Frontal cortex (tissue), 4 donors: ENCODE measurements at places on chromosomes 7 and 10.

- no peak for DNase-seq
Observed at GRCh38 chr7:130374507-130374906, 5.8 kb upstream of the CPA1 start.

GRCh38 chr10:103899312-103899711 lies 18.7 kb downstream of the STN1 start:
- DNase-seq, result no peak

DNA sequence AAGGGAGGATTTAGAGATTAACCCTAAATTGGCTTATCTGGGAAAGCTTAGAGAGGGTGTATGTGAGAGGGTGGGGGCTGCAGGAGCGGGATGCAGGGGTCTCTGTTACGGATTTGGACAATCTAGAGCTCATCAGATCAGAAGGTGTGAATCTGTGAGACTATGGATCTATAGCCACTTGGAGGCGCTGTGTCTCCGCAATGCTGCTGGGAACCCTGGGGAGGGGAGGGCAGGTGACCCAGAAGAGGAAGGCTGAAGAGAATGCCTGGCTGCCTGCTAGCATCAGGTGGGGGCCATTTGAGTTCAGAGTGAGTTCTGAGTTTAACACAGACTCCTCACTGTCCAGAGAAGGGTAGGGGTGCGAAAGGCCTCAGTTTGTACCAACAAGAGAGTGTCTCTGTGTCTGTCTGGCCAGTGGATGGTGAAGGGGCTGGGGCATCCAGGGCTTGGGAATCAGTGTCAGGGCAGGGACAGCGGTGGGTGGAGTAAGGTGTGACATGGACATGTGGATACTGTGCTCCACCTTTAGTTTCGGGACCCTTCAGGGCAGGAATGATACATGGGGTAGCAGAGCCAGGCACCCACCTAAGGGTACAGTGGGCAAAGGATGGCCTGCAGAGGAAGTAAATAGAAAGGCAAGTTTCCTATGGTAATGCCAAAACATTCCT lies 187.3 kb upstream of the PRSS58 start:
- no peak for DNase-seq

GRCh38 chr10:62224606-62225005 lies 44.0 kb downstream of the RTKN2 start:
- no peak for DNase-seq

DNA sequence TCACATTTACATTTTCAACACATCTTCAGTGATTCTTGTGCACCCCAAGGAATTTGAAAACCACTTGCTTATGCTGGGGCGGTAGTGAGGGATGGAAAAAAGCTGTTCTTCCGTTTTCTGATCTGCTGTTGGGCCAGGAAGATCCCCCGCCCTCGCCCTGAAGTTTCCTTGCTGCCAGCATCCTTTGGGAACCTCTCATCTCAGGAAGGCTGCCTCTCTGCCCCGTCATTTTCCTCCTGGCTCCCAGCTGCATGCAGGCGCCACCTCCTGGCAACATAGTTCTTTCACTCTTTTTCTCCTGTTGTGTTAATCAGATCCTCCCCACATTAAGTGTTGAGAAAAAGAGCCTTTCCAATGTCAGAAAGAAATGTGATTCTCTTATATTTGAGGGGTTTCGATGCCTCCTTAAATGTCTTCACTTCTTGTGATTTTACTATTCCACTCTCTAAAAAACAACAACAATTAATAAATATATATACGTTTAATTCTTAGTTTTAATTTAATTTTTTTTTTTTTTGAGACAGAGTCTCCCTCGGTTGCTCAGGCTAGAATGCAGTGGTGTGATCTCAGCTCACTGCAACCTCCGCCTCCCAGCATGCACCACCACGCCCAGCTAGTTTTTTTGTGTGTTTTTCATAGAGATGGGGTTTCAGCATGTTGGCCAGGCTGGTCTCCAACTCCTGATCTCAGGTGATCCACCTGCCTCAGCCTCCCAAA lies 122.9 kb downstream of the RALA start:
- DNase-seq, result peak; percentile 79

DNA sequence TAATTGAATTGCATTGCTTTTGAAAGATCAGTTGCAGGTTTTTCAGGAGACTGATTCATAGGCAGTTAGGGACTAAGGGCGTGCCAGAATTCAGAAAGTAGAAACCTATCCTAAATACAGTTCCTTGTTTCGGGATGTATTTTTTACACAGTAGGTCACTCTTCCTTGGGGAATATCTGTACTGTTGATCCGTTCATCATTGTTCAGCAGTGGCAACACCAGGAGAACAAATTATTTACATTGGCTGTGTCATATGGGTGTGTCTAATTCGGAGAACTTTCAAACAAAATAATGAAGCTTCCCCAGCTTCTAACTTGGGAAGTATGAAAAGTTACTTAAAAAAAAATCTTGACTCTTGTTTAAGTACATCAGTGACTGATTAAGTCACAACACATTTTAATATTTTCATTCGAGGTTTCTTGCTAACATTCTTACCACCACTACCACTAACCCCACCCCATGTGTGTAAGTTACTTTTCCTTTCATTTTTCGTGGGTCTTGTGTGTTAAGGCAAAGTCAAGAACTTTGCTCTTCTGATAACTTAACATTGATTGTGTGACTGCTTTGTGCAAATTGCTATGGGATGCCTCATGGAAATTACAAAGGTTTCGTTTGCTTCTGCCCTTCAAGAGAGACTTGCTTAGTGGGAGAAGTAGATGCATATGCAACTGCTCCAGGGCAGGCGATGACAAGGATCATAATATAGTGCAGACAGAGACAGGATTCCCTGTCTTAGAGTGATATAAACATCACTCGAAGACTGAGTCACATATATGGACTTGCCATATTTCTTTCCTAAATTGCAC lies 43.8 kb upstream of the RPA3 start:
- DNase-seq, result no peak

DNA sequence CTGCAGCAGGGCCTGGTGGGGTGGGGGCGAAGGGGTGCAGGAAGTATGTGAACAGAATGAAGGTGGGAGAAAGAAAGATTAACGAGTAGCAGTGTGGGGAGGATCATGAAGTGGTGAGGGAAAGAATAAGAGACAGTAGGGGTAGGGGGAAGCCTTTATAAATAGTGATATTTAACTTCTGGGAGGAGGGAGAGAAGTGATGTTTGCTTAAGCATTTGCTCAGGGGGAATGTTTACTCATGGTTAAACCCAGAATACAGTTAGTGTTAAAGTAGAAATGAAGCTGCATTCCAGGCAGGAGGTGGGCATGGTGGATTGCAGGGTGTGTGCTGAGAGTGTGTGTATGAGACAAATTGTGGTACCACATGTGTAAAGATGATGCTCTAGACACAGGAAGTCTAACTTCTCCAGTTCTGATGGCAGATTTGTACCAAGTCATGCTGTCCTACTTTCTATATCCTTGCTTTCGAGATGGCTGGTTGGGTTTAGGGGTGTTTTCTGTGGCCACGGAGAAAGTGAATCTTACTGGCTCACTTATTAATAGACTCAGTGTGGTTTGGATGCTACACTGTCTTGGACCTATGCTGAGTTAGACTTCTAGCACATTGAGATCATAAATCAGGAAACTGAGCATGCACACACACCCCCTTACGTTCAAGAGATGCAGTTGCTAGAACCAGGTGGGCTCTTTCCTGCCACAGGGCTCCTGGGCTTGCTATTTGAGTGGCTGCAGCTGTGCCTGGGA lies 10.6 kb upstream of the DNMBP start:
- DNase-seq, result no peak

DNA sequence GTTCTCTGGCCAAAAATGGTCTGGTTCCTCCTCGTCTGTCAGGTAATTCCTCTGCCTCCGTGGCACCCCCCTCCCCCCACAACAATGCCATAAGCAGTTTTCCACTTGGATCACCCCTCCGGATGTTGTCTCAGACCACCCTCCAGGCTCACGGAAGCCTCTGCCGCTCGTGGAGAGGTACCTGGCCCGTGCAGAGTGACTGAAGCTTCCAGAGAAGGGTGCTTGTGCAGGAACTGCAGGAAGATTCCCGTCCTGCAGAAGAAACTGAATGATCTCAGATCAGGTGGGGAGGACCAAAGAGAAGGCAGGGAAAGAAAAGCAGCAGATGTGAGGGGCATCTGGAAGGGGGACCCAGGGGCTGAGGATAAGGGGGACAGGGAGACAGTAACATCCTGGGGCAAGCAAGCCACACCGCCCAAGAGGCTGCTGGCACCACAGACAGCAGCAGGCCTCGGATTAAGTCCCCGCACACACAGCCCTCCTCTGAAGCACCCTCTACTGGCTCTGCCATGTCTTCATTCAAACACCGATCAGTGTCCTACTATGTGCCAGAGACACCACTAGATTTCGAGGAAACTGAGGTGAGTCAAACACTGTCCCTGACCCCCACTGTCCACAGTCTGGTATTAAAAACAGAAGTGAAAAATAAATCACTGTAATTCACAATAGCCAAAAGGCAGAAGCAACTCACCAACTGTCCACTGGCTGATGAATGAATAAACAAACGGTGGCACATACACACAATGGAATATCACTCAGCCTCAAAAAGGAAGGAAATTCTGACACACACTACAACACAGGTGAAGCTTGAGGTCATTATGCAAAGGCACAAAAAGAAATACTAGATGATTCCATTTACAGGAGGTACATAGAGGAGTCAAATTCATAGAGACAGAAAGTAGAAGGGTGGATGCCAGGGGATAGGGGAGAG lies 26.4 kb downstream of the KIAA1549 start:
- DNase-seq, result no peak

DNA sequence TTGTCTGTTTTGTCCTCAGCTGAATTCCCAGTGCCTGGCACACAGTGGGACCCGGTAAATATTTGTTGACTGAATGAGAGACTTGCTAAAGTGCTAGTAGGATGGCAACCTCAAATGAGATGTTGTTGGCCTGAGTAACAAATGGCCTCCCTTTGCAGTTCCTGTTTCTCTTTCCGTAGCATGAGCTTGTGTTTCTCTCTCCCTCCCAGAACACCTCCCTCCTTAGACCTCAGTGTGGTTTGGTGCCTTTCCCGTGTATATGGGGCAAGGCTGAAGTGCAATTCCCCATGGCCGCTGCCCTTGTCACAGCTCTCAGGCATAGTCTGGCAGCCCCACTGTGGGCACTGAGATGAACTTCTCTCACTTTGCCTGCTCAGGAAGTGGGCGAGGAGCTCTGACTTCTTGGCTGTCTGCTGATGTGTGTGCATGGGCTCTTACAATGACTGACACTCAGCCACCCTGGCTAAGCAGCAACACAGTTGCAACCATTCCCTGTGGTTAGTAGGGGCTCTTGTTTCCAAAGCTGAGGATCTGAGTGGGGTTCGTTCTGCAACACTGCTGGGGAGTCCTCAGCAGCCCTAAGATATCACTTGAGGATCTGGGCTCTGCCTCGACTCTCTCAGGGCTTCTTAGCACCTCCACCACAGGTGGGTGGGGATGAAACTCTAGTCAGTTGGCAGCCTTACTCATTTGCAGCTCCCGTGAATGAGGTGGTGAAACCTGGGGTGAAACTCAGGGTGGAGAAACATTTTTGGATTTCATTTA lies 136.1 kb downstream of the ICA1 start:
- no peak for DNase-seq

GRCh38 chr10:36720895-36721294 lies 404.5 kb upstream of the ANKRD30A start:
- no peak for DNase-seq

GRCh38 chr10:126924180-126924914 lies 19.1 kb downstream of the DOCK1 start:
- no peak for DNase-seq

GRCh38 chr10:102281102-102281487 lies 35.8 kb downstream of the GBF1 start:
- DNase-seq, result no peak

DNA sequence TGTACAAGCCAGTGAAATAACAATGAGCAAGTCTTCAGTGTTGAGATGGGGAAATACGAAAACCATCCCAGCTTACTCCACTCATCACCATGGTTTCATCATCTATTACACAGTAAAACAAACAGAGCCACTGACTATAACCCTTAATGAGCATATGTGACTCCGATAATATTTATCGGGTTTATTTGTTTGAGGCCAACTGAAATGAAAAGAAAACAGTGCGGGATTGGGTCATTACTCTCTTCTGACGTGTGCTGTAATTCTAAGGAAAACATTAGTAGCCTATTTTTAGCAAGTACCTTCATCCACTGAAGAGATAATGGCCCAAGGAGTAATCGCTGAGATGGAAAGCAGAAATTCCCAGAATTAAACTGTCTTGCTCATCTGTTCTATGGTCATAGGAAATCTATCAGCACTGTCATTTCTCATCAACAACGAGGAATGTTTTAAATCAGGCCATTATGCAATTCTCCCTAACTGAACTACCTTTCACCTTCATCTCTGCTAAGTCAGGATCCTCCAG lies 716.5 kb downstream of the INHBA start:
- DNase-seq, result no peak

- peak; percentile 39 for DNase-seq
Observed at GRCh38 chr7:31192986-31193385, 140.9 kb downstream of the ADCYAP1R1 start.

- DNase-seq, result no peak
Observed at GRCh38 chr10:28949005-28950004, 272.0 kb downstream of the BAMBI start.

GRCh38 chr10:48416584-48417232 lies 110.2 kb downstream of the MAPK8 start:
- no peak for DNase-seq

- DNase-seq, result no peak
Observed at GRCh38 chr10:79262959-79263746, 84.1 kb upstream of the PPIF start.

GRCh38 chr7:141460781-141461715 lies 90.2 kb upstream of the AGK start:
- no peak for DNase-seq

DNA sequence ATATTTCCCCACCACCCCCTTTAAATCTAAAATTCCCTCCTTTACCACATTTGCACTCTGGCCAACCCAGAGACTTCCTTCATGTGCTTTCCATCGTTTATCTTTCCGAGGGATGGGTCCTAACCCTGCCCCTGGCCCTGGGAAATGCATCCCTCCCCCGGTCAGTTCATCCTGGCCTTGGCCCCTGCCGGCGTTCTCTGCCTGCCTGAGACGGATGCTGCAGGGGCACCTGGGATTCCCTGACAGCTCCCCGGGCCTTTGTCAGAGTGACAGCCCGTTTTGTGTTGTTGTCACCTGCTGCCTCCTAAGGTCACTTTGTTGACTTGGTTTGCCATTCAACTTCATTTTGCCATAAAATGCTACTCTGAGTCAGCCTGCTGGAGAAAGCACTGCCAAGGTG lies 34.8 kb upstream of the PITRM1 start:
- no peak for DNase-seq

DNA sequence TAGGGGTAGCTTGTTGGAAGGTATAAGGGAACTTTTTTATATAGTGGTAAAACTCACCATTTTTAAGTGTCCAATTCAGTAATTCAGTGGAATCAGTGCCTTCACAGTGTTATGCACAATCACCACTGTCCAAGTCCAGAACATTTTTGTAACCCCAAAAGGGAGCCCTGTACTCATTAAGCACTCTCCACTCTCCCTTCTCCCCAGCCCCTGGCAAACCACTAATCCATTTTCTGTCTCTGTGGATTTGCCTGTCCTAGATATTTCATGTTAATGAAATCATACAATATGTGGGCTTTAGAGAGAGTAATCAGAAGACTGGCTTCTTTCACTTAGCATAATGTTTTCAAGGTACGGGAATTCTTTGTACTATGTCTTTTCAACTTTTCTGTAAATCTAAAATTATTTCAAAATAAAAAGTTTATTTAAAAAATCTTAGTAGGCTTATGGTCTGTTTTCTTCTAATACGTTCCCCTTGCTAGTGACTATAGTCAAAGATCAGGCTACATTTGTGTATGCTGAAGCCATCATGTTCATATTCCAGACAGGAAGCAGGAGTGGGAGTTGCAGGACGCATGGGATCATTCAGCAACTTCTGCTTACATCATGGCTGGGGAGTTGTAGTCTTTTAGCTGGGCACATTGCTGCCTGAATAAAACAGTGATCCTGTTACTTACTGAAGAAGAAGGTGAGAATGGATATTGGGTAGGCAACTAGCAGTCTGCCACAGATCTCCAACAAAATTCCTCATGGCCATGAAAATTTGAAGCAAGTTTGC lies 35.4 kb upstream of the TAX1BP1 start:
- no peak for DNase-seq
